ENCODE measurements at places on chromosomes 12 and 14.

DNA sequence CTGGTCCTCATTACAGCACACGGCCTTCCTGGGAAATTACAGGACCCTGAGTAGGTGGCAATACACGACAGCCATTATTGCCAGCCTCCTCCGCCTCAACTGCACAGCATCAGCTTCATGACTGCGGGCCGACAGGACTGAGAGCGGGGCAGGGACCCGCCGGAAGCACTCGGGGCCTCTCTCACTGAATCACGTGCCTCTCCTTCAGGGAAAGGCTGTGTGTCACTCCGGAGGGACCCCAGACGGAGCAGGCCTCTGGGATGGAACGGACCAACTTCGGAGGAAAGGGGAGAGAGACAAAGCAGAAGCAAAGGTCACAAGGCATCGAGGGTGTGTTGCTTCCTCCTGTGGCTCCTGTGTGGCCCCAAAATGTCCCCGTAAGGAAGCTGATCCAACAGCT, 90.0 kb downstream of the RNF34 start:
- no peak for DNase-seq

DNA sequence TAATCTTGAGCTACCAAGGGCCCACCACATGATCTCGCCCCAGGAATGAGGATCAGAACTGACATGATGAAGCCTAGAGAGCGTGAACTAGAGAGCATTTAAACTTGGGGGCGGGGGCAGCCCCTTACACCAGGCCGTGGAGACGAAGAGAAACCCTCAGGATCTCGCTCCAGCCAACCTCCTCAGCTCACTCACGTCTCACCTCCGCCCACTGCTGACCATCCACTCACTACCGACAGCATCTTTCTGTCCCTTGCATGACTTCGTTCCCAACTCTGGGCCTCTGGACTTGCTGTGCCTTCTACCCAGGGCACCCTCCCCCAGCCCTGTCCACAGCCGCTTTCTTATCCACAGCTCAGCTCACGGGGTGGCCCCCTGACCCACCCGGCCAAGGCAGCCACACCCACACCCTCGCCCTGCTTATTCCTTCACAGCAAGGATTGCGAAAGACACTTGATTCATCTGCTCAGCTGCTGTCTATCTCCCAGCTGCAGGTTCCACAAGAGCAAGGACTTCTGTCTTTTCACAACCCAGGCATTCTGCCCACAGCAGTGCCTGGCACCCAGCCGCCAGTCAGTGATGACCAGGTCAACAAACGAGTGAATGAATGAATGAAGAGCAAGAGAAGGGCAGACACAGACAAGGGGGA, 6.4 kb downstream of the STX2 start:
- no peak for DNase-seq

GRCh38 chr12:65930114-65930828, 106.0 kb downstream of the HMGA2 start:
- DNase-seq, result no peak

GRCh38 chr14:54562334-54562733, 4.6 kb upstream of the SAMD4A start:
- DNase-seq, result no peak

GRCh38 chr14:58617619-58618018, 20.1 kb upstream of the DACT1 start:
- no peak for DNase-seq
